ENCODE measurements at places on chromosomes 6 and 20.

DNA sequence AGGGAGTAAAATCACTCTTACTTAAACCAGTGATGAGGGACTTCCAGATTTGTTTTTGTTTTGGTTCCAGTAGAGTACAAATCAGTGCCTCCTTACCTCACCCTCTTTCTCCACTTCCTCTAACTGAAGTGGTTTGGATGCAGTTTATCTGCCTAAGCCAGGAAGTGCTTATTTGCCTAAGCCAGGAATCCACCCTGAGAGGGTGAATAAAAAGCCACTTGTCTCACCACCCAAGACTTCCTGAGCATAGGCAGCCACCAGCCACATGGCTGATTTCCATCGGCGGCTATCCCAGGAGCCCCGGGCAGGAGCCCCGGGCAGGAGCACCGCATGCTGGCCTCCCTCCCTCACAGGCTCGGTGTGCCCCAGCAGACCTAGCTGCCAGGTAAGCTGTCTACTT lies 12.0 kb downstream of the LRP11 start:
- no peak for DNase-seq

- DNase-seq, result no peak
Observed at GRCh38 chr6:115570331-115570730, 490.4 kb downstream of the FRK start.

GRCh38 chr6:143561105-143561704 lies 49.7 kb upstream of the FUCA2 start:
- DNase-seq, result no peak

- no peak for DNase-seq
Observed at GRCh38 chr6:168626046-168626602, 185.1 kb downstream of the SMOC2 start.

DNA sequence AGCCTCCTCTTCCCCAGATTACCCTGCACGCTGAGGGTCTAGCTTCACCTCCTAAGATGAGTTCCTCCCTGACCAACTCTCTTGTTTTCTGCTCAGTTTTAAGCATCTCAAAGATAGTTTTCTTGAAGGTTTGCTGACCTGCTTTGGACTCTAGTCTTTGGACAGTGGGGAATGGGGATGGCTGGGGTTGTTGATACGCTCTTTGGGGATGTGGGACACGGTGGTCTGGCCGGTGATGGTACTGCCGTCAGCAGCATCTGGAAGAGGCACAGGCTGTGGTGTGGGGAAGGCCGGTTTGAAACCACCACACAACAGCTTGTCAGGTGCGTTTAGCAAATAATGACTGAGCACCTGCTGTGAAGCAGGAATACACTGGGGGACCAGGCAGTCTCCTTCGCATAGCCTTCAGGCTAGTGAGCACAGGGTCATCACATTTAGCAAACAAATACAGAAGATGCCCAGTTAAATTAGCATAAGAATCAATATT lies 94.1 kb downstream of the TMEM242 start:
- DNase-seq, result peak; percentile 69

DNA sequence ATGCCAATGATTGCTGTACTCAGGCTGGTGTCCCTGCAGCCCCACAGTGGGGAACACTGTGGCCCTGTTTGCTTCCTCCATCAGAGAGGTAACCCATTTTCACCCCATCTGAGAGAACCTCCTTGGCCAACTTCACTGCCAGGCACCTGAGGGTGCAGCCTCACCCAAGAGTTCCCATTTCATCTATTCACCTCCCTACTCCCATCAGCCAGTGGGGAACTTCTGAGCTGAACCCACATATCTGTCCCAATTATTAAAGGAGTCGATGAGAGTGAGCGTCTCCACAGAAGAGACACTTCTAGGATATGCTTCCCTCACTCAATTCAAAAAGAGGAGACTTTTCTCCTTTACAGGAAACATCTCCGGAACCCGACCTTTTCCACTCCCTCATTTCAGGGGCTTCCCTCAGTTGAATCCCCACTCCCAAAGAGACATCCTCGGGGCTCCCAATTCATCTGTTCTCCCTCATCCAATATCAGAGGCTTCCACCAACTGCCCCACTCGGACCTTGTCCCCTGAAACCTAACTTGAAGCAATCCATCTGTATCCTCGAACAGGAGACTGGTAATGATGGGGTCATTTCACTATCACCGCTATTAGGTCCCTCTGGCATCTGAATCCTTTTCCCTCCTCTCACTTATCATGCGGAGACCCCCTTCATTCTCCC lies 988 bp downstream of the UBE2V1 start:
- no peak for DNase-seq

GRCh38 chr6:142685852-142686506 lies 259.0 kb downstream of the HIVEP2 start:
- DNase-seq, result no peak

DNA sequence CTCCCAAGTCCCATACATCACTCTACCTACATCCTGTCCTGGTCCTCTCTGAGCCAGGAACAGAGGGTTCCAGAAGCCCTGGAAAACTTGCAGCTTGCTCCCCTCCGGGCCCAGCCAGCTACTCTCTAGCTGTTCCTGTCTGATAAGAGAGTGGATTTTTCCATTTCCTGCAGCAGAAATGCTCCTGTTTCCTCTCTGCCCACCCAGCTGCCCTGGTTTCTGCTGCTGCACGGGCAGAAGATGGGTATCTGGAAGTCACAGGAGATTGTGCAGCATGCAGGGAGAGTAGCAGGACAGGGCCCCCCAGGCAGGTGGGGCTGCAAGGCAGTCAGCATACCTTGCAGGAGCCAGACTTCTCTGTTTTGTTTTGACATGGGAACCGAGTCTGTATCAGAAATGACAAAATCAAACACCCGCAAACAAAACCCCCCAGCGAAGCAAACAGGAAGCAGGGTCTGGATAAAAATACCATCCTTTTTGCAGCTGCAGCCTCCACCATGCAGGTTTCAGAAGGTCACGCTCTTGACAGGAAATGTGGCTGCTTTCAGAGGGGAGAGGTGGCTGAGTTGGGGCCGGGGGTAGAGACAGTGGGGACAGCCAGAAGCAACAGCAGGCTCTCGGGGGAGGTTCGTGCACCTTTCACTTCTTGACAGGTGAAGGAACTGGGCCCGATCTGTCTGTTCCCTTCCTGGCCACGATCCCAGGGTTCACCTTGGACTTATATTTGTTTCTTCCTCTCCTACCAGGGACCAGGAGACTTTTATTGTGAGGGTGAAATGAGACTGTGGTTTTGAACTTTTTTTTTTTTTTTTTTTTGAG lies 50.8 kb upstream of the FAM83D start:
- no peak for DNase-seq

GRCh38 chr6:8608737-8609136 lies 173.4 kb upstream of the SLC35B3 start:
- DNase-seq, result no peak

DNA sequence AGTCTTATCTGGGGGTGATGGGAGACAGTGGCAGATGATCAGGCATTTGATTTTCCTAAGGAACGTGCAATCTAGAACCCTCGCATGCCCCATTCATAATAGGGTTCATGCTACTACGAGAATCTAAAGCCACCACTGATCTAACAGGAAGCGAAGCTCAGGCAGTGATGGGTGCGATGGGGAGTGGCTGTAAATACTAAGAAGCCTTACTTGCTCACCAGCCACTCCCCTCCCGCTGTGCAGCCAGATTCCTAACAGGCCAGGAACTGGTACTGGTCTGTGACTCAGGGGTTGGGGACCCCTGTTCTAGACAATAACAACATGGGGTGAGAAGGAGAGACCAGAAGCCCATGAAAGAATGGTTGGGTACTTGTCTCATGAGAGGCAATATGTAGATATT lies 4.5 kb downstream of the TREML4 start:
- no peak for DNase-seq

DNA sequence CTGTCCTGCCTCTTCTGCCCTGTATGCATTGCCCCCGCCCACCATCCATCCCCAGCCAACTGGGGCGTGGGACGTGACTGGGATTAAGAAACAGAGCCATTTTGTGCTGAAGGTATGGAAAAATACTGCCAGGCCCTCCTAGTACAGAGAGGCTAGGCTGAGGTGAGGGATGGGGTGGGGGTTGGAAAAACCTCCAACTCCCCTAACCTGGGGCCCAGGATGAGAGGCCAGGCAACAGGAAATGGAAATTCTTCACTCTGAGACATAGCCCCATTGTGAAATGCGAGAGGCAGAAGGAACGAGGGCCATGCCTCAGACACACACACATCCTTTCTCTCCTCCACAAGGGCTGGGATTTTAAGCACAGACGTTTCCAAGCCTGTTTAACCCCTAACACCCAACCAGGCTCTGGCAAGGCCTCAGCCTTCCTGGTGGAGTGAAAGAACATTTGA lies 19.9 kb downstream of the KCNK5 start:
- DNase-seq, result no peak

DNA sequence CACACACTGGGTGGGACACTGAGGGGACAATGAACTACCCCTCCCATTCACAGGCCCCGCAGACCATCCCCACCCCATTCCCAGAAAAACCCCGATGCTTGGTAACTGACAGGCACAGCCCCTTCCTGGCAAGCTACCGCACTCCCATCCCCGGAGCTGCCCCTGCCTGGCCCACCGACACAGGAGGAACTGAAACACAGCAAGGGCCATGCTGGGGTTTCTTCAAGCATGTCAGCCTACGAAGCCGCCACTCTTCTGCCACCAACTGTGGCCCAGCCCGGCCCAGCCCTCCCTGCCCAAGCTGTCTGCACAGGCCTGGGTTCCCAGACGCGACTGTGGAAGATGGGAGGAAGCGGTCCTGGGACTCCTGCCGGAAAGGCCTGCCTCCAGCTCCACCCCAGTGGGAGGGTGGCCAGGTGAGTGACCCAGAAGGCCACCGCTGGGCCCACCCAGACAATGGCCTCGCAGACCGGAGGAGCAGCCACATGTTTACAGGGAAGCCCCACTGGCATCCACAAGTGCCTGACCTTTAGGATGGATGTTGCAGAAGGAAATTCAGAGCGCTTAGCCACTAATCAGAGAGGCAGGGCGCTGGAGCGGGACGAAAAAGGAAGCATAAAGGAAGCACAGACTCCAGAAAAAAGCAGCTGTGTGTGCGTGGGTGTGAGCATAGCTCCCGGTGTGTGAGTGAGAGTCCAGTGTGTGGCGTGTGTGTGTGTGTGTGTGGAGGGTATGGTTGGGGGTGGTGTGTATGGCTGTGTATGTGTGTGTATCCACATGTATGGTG lies 91.6 kb downstream of the PRND start:
- DNase-seq, result no peak

GRCh38 chr6:129273161-129273560 lies 390.2 kb downstream of the LAMA2 start:
- DNase-seq, result no peak

DNA sequence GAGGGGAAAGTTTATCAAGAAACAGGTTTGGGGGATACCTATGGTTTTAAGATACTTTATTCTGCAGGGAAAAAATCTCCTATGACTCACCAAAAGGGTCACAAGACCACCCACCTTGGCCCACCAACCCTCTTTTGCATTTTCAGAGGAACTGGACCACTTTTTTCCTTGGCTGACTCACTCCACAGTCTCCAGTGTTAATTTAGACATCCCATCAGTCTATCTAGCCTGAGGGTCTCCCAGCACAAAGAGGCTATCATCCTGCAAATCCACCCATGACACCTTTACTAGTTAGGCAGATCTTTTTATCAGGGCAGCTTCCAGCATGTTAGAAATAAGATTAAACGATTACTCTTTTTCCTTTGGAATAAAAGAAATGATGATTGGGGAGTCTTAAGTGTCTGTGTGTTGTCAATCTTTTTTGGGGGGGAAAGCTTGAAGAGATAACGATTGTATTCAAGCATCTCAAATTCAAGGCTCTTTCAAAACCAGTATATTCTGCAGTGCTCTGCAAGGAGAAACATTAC lies 138.1 kb upstream of the RIN2 start:
- no peak for DNase-seq

DNA sequence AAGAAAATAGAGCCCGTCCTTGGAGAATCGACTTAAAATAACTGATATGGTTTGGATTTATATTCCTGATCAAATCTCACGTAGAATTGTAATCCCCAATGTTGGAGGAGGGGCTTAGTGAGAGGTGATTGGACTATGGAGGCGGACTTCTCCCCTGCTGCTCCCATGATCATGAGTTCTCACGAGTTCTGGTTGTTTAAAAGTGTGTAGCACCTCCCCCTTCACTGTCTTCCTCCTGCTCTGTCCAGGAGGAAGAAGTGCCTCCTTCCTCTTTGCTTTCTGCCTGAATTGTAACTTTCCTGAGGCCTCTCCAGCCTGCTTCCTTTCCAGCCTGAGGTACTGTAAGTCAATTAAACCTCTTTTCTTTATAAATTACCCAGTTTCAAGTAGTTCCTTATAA lies 529.2 kb downstream of the HAO1 start:
- DNase-seq, result no peak

- DNase-seq, result no peak
Observed at GRCh38 chr20:5220321-5221060, 93.7 kb downstream of the CDS2 start.

GRCh38 chr6:134590449-134590848 lies 272.5 kb upstream of the SGK1 start:
- no peak for DNase-seq

- no peak for DNase-seq
Observed at GRCh38 chr6:130780122-130780521, 47.1 kb upstream of the SMLR1 start.

DNA sequence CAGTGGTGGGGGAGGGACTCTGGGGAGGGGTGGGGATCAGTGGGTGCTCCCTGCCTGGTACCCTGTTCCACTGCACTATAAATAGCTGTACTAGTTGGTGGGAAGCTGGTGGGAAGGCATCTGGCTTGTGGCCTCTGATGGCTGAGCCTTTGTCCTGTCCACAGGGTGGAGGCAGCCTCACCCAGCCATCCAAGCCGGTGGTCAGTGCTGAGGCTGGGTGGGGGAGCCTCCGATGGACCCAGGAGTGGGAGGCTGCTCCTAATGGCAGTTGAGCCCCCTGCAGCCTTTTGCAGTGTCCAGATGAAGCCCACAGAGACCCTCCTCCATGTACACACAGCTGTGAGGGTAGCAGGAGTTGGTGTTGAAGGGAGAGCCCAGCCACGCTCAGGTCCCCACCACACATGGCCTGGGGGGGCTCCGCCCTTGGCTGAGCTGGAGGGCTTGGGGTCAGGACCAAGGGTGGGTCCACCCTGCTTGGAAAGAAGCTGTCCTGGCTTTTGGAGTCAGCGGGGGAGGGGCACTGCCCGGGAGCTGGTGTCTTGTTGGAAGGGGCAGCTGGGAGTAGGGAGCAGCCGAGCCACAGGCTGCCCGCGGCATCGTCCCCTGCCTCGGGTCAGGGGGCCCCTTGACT lies 2.5 kb downstream of the PPDPF start:
- no peak for DNase-seq

- no peak for DNase-seq
Observed at GRCh38 chr6:43790031-43790430, 20.0 kb downstream of the VEGFA start.

GRCh38 chr6:127824061-127824460 lies 76.8 kb downstream of the THEMIS start:
- no peak for DNase-seq

Data from NCI-H1092 (cell line).